Type B pancreatic cell (in vitro differentiated cells): ENCODE measurements at places on chromosomes 5 and 9.

DNA sequence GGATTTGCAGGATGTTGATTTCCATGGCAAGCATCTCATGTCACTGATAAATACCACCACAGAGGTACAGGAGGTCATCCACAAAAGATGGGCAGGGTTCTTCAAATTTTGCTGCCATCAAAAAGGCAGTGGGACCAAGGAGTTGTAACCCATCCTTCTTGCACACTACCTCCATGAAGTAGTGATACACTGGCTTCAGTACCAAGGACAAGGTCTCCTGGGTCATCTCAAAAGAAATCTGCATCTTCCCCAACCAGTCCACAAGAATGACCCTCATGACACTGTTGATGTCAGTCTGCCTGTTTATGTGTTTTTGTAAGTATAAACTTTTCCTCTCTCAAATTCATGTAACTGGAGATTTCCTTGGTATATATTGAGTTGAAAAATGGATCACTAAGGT is 298.2 kb downstream of the CDH9 start:
- no peak for DNase-seq

GRCh38 chr5:77419644-77420582 is 72.2 kb downstream of the WDR41 start:
- DNase-seq = no peak

GRCh38 chr9:134463280-134463679 is 137.0 kb downstream of the RXRA start:
- DNase-seq = no peak

DNA sequence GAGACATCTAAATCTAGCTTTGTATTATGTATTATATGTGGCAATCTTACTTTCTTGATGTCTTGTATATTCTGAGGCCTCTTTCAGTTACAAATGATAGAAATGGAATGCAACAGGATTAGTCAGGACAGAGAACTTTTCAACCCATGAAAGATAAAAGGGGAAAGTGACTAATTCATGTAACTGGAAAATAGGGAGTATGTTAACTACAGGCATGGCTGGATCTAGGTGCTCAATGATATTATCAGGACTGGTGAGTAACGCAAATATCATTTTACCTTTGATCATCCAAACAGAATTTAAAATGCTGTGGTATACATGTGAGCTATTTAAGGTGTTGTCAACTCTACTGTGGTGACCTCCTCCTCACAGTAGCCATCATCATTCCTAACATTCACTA is 215.7 kb upstream of the GLRA1 start:
- DNase-seq = no peak

GRCh38 chr5:74766418-74766848 is 484 bp downstream of the GFM2 start:
- no peak for DNase-seq

- DNase-seq = no peak
Measured at GRCh38 chr5:127055880-127056653, 17.2 kb downstream of the C5orf63 start.

DNA sequence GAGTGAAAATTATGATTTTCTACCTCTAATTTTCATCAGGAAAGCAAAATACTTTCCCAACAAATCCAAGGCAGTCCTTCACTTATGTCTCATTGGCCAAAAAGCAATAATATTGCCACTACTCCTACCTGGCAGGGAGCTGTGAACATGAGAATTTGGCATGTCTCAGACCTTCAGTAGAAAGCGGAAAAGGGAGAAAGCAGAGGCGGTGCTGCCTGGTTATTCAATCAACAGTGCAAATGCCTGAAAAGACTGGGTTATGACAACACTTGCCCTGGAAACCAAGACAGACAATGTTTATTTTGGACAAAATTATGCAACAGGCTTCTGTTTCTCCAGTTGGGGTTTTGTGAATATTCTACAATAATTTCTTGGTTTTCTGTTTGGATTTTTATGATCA is 194.4 kb downstream of the TAF11L14 start:
- DNase-seq = no peak

GRCh38 chr5:96157841-96158291 is 196.2 kb upstream of the ELL2 start:
- DNase-seq = no peak

DNA sequence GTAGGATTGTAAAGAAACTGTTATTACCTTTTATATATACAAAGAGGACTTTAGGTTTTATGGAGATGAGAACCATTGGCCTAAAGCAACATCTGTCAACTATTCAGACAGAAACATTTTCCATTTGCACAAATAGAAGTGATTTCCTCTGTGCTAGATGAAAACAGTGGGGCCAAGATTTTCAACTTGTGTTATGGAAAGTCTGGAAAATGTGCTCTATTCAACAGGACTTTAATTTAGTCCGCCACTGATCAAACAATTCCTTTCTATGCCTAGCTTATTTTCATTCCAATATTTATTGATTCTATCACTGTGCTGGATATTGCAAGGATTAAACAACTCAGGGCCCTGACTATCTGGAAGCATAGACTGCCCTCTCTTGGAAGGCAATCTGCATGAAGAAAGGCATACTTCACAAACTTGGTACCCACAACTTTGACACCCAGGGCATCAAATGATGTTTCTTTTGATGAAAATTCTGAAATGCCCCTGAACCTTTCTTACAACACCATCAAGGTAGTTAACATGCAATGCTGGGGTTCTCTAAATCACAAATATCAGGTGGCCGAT is 126.6 kb upstream of the HMHB1 start:
- no peak for DNase-seq

DNA sequence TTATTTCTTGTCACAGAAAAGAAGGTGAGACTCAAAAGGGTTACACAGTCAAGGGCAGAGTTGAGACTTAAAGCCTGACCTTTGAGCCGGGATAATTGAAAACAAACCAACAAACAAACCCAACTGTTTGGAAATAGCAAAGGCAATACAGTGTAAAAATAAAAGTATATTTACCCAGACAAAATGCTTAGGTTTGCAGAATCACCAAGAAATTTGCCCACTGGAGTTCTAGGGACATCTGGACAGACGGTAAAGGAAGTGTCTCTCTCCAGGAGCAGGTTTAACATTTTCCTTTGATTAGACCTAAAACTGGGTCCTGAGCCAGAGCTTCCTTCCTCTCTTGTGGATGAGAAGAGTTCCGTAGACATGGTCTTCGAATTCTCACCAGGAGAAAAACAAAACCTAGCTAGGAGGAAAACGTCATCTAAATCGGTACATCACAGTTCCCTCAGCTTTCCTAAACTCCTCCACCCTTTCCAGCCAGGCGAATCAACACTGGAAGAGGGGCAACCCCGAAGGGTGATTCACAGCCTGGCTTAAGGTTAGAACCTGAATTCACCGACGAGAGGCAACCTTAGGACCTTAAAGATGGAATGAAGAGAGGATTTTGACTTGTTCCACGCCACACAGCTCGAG is 673 bp downstream of the CDC25C start:
- no peak for DNase-seq

- no peak for DNase-seq
Measured at GRCh38 chr5:72251386-72251785, 68.7 kb downstream of the MRPS27 start.

- DNase-seq = no peak
Measured at GRCh38 chr9:112541685-112542084, 55.1 kb downstream of the KIAA1958 start.

GRCh38 chr5:176996780-176997179 is 9.8 kb downstream of the UIMC1 start:
- DNase-seq = no peak

GRCh38 chr5:155394727-155395126 is 381.2 kb downstream of the KIF4B start:
- no peak for DNase-seq

- DNase-seq = no peak
Measured at GRCh38 chr5:154163327-154164248, 26.9 kb upstream of the GALNT10 start.

GRCh38 chr9:89161221-89161620 is 17.4 kb downstream of the SHC3 start:
- no peak for DNase-seq

DNA sequence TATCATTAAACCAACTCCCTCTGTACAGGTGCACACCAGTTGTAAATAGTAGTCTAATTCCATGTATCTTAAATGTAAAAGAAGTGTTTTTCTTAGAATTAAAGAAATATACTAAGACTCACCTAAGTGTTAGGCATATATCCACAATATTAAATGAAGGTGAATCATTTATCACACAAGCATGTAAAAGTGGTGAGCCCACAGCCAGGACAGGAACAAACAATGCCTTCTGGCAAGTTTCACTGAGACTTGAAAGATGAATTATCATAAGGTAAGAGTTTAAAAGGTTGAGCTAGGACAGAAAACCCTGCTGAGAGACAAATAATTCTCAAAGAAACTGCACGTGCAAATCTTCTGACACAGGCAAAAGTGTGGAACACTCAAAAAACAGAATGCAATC is 832.5 kb downstream of the TAF11L14 start:
- DNase-seq = no peak

GRCh38 chr5:172714491-172715420 is 56.2 kb downstream of the DUSP1 start:
- no peak for DNase-seq

GRCh38 chr9:130259044-130259443 is 6.5 kb upstream of the HMCN2 start:
- DNase-seq = no peak

DNA sequence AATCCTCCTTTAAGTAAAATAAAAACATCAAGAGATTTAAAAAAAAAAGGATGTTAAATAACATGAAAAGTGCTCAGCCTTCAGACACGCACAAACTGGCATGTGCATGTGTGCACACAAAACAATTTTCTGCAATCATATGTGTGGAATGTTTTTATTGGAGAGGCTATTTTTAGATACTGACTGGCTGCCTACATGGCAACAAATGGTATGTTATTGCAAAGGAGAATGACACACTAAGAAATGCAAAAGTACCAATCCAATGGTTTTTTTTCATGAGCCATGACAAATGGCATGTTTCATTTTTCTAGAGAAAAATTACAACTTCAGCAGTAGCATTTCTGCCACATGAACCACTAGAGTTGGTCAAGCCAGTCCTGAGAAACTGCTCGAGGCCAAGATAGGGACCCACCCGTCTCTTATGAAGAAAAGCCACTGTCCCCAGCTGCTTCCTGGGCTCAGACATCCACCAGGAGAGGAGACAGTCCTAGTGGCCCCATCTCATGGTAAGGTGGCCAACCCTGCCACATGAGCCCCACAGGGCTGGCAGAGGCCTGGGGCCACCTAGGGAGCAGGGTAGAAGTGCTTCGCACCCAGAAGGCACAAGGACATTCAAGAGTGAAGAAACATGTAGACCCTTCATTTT is 116.4 kb downstream of the MYO10 start:
- no peak for DNase-seq
